ENCODE measurements at places on chromosomes 16 and 17.

- DNase-seq, result no peak
Observed at GRCh38 chr16:21026846-21027245, 123.8 kb downstream of the DNAH3 start.

- no peak for DNase-seq
Observed at GRCh38 chr17:50331085-50331791, 14.7 kb upstream of the XYLT2 start.

DNA sequence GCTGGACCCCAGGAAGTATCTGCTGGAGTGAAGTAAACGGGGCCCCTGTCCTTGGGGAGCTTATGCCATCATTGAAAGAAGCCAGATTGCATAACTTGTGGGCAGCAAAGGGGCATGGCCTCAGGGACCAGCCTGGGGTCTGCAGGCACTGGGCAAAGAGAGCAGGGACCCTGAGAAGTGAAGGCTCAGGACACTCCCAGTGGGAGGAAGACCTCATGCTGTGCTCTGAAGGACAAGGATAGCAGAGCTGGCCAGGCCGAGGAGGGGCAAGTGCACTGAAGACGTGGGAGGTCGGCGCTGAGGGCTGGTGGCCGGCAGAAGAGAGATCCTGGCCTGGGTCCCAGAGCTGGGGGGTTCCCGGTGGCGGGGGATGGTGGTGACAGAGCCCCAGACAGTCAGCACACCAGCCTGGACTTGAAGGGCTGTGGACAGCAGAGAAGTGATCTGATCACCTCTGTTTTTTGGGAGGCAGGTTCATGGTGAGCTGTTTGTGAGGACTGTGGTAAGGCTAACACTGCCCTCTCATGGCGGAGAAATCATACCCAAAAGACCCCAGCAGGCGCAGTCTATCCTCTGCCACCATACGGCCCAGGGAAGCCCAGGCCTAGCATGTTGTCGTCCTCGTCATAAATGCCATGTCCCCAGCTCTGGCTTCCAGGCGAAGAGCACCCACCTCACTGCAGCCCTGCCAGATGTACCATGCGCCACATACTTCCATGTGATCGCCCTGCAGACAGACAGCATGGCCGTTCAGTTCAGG is 7.1 kb upstream of the CNP start:
- DNase-seq, result peak; percentile 56

DNA sequence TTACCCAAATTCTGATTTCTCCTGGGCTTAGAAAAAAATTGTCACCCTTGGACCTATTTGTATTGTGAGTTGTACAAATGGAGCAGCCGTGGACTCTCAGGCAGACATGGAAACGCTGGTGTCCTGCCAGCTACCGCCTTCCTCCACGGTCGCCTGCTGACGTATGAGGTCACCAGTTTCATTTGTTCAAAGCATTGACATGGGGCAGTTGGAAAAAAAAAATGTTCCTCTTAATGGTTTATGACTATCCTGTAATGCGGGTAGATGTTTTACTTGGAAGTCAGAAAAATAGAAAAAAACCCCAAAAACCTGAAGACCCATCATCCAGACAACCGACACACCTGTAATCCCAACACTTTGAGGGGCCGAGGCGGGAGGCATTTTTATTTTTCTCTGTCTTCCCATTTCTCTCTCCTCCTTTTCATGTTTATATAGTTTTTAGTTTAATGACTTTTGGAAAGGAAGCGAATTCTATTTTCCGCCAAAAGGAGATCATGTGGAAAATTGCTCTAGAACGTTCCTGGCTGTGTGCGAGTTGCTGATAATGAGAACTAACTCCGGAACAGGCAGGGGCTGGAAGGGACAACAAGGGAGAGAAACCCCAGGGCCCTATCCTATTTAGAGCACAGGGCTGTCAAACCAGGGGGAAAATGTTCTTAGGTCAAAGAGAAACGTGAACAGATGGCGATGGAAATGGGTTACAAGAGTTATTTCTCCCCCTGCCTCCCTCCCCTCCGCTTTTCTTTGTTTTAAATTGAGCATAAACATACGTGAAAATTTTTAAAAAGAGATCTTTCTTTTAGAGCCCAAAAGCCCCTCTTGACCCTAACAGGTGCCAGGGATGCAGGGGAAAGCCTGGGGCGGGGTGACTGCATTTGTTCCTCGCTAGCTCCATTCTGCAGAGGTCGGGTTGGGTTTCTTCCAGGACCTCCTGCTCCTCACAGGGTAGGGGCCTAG is 13.7 kb downstream of the DNAH17 start:
- DNase-seq, result no peak

- no peak for DNase-seq
Observed at GRCh38 chr16:64240586-64240985, 881.3 kb downstream of the CDH11 start.

- DNase-seq, result peak; percentile 53
Observed at GRCh38 chr16:31458073-31458843, 1.0 kb upstream of the ARMC5 start.

- no peak for DNase-seq
Observed at GRCh38 chr16:24883714-24884151, 38.0 kb downstream of the SLC5A11 start.

- DNase-seq, result no peak
Observed at GRCh38 chr17:39665642-39666224, 584 bp downstream of the TCAP start.

- peak; percentile 56 for DNase-seq
Observed at GRCh38 chr17:41116297-41116696, 1.9 kb downstream of the KRTAP4-11 start.

DNA sequence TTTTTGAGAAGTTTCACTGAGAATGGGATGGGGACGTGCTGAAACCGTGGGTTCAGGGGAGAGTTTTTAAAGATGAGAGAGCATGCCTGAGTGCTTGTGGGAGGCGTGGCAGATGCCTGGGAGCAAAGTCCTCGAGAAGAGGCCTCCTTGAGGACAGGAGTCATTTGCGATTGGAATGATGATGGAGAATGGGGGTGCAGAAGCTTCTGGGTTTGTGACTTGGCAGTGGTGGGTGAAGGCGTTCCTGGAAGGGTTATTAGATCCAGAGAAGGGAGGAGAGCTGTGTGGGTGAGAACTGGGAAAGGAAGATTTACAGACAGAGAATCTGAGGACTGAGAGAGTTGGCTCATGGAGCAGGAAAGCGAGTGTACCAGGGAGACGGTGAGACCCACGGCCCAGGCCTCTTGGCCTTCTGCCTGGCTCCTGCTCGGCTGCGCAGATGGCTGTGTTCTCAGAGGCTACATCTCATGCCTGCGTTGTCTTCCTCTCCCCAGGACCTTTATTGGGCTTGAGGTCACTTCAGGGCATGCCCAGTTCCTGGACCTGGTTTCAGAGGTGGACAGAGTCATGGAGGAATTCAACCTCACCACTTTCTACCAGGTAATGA is 8.6 kb upstream of the MMP15 start:
- DNase-seq, result no peak

DNA sequence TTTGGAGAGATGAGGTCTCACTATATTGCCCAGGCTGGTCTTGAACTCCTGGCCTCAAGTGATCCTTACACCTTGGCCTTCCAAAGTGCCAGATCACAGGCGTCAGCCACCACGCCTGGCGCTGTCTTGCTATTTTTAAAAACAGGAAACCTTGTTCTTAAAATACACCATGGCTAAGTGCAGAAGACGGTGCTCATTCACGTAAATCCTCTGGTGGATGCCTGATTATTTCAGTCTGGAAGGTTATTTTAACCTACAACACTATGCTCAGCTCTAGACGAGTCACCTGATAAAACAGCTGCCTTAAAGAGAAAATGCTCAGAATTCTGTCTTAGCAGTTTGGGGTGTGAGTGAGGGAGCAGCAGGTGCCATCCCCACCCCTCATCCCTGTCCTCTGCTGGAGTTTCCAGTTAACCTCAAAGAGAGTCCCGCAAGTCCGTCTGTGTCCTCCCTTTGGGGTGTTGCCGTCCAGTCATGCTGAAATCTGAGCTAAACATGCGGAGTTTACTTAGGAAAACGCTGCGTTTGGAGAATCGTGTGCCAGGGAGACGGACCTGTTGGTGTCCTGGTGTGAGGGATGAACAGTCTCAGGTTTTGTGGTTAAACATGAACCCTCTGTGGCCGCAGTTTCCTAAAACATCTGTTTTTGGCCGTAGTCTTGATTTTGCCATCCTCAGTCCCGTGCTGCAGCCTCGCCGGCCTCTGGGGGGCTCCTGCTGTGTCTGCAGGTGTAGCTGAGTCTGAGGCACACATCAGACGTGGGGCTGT is 17.1 kb downstream of the SPG7 start:
- DNase-seq, result no peak

- DNase-seq, result no peak
Observed at GRCh38 chr16:64278196-64278595, 843.7 kb downstream of the CDH11 start.

- DNase-seq, result no peak
Observed at GRCh38 chr16:11681556-11681955, 13.3 kb downstream of the SNN start.

DNA sequence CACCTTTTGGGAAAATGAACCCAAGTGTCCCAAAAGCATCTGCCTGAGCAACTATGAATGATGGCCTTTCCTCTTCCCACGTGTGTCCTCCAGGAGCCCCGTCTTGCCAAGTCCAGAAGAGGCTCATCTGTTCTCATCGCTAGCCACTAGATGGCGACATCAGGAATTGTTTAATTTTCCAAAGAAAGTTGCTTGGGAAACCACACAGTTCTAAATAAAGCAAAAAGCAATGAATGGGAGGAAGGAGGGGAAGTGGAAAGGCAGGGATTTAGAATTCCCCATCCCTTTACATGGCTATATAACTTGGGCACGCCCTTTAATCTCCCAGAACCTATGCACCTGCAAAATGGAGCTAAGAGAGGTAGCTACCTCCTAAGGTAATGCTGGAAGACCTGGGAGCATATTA is 9.0 kb upstream of the CDH5 start:
- peak; percentile 74 for DNase-seq

Data from T47D (cell line).